Right cardiac atrium (tissue), 5 donors: ENCODE measurements at places on chromosomes 7 and 10. TPM values are rescaled to one million over a fixed set of nuclear protein-coding genes. Genes with fewer than 3 reads are reported as not detected.

The COL13A1 gene
- 6.8 TPM for polyA plus RNA-seq

The FAM25G gene
- not detected for polyA plus RNA-seq

The FXYD4 gene
- not detected for polyA plus RNA-seq

The SYT15 gene
- polyA plus RNA-seq: 2.6 TPM

GRCh38 chr10:110724937-110725336 is 80.8 kb downstream of the RBM20 start:
- DNase-seq: no peak

- no peak for DNase-seq
Measured at GRCh38 chr10:12180221-12180974, 15.3 kb downstream of the NUDT5 start.

- DNase-seq: no peak
Measured at GRCh38 chr10:43386549-43386948, 15.1 kb downstream of the FXYD4 start.

GRCh38 chr10:4804465-4804864 is 21.5 kb upstream of the AKR1E2 start:
- DNase-seq: no peak

GRCh38 chr10:92844746-92845145 is 3.6 kb upstream of the EXOC6 start:
- DNase-seq: no peak

- no peak for DNase-seq
Measured at GRCh38 chr10:19500959-19501358, 315.3 kb upstream of the PLXDC2 start.
